ENCODE measurements at places on chromosomes 11 and 22.

DNA sequence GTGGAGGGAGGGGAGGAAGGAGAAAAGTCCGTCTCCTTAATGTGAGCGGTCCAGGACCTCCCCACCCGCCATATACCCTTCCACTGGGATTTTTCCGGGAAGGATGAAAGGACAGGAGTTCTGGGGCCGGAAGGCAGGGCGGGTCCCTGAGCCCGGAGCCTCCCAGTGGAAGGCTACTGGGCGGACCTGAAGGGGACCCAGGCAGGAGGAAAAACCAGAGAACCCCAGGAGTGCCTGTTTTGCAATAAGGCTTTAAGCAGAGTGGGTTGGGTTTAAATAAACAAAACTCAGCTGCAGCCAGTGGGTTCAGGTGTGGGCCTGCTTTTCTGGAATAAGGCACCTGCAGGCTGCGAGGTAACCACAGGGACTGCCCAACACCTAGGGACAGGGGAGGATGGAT, 1.7 kb upstream of the CELSR1 start:
- DNase-seq, result no peak

GRCh38 chr11:96316869-96317268, 26.1 kb downstream of the MAML2 start:
- DNase-seq, result no peak

GRCh38 chr11:65536412-65537295, 11.8 kb downstream of the SCYL1 start:
- DNase-seq, result no peak

- peak; percentile 41 for DNase-seq
These were observed 19.1 kb upstream of the RCN1 start for GRCh38 chr11:32071811-32072210.

- no peak for DNase-seq
These were observed 13.5 kb downstream of the ZBED5 start for GRCh38 chr11:10844356-10844755.

- no peak for DNase-seq
These were observed 8.4 kb upstream of the SLC2A11 start for GRCh38 chr22:23849009-23850006.

All from non-pigmented ciliary epithelial cell (primary cell).